Spleen (tissue), 13 donors: ENCODE measurements at places on chromosomes 2 and 18. TPM values are rescaled to one million over a fixed set of nuclear protein-coding genes. Genes with fewer than 3 reads are reported as not detected.

- no peak for DNase-seq
Measured at GRCh38 chr2:233953087-233953801, 36.1 kb downstream of the TRPM8 start.

DNA sequence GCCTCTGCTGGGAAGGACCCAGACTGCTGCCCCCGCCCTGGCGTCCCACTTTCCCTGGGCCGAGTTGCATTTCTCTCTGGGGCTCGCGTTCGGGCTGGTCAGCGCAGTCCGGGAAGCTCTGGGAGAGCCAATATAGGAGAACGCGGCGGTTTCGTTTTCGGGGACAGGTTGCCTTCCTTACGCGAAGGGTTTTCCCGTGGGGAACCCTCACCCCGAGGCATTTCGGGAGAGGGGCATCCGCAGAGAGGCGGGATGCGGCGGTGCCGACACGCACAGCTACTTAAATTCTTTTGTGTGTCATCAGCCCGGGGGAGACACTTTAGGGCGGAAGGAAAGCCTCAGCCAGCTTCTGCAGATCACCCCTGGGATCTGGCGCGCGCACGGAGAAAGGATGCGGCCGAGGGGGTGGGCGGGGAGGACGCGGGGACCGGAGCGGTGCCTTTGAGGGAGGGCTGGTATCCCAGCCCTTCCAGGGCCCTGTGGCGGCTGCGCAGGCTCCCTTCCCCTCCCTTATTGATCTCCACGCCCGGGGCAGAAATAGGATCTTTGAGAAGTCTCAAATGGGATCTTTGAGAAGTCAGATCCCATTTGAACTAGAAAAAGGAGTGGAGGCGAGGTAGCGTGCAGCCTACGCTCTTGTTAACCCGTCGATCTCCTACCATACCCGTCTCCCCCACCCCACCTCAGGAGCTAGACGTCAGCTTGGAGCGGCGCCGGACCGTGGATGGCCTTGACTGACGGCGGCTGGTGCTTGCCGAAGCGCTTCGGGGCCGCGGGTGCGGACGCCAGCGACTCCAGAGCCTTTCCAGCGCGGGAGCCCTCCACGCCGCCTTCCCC, 1.2 kb downstream of the GATA6 start:
- peak; percentile 80 for DNase-seq

DNA sequence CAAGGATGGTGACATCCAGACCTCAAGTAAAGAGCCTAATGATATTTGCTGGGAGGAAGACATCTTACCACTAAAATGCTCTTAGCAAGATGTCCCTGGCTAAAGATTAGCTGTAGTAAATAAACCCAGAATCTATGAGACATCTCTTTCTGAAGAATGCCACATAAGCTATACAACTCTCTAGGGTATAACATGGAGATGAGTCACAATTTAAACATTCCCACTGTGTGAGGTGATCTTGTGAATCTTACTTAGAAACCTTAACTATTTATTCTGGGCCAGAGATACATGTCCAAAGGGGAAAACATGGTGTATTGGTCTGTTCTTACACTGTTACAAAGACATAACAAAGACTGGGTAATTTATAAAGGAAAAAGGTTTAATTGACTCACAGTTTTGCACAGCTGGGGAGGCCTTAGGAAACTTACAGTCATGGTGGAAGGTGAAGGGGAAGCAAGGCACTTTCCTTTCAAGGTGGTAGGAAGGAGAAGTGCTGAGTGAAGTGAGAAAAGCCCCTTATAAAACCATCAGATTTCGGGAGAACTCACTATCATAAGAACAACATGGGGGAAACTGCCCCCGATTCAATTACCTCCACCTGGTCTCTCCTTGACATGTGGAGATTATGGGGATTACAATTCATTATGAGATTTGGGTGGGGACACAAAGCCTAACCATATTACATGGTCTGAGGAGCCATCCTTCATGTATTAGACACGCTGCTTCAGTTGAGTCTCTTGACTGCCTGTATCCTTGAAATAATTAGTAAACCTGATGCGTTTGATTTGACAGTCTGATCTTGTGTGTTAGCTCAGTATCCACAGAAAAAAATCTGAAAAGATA, 17.1 kb downstream of the KRCC1 start:
- DNase-seq: no peak

- DNase-seq: no peak
Measured at GRCh38 chr2:196606516-196606915, 33.0 kb upstream of the CCDC150 start.

- DNase-seq: no peak
Measured at GRCh38 chr2:38185012-38185491, 109.1 kb upstream of the CYP1B1 start.

- no peak for DNase-seq
Measured at GRCh38 chr2:46303822-46304221, 6.6 kb downstream of the EPAS1 start.

GRCh38 chr2:104841744-104842143, 12.2 kb upstream of the POU3F3 start:
- DNase-seq: no peak

DNA sequence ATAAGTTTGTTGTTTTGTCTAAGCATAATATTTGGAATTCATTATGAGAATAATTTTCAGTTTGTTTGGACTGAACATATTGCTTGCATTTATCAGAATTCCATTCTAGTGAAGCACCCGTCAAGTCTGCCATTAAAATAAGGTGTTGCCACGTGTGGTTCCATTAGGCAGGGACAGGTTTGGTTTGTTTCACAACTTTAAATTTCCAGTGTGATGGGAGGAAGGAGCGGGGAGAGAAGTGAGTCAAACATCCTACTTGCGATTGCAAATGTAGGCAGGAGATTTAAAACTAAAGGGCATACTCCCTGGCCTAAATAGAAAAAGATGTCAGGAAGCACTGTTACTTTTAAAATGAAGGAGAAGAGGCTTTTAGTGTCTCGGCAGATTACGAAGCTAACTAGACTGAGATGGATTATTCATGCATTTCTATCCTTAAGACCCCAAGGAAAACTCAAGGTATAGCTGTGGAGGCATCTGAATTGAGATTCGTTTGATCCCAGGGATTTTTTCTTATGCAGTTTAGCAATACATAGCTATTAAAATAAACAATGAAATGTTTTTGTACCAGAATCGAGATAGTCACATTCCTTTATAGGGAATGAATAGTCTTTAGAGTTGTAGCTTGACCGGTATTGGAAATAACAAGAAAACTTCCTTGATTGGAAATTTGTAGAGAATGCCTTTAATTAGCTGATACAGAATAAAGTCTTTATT, 19.8 kb downstream of the GRHL1 start:
- no peak for DNase-seq

DNA sequence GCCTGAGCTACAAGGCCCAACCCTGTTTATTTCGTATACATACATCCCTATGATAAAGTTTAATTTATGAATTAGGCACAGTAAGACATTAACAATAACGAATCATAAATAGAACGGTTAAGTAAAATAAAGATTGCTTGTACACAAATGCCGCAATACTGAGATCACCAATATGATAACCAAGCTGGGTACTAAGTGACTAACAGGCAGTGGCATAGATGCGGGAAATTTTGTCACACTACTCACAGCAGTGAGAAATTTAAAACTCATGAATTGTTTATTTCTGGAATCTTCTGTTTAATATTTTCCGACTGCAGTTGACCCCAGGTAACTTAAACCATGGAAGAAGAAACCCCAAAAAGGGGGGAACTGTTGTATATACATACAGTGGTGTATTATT, 33.4 kb downstream of the NEURL3 start:
- DNase-seq: no peak

GRCh38 chr18:45303026-45303425, 312.2 kb upstream of the SLC14A2 start:
- no peak for DNase-seq

- DNase-seq: no peak
Measured at GRCh38 chr2:208311321-208311720, 45.3 kb downstream of the PIKFYVE start.

DNA sequence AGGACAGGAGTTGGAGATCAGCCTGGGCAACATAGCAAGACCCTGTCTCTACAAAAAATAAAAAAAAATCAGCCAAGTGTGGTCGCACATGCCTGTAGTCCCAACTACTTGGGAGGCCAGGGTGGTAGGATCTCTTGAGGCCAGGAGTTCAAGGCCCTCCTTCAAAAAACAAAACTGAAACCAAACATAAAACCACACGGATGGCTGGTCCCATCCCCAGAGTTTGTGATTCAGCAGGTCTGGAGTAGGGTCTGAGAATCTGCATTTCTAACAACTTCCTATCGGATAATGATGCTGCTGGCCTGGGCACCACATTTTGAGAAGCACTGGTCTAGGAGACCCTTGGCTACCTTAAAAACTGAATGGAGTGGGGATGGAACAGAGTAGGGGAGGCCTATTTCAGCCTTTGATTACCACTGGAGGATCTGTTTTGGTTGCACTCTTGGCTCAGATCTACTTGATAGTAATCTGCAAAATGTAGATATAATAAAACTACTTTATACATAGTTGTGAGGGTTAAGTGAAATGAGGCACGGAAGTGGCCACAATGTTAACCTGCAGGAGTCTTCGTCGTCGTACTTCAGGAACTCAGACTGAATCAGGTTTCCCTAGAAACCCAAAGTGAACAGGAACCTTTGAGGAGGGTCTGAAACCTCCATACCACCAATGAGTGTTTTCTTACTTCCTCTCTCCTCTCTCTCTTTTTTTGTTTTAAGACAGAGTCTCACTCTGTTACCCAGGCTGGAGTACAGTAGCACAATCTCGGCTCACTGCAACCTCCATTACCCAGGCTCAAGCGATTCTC, 25.5 kb upstream of the NFE2L2 start:
- DNase-seq: no peak

GRCh38 chr2:83115606-83116005, 1343.5 kb downstream of the SUCLG1 start:
- DNase-seq: no peak

- DNase-seq: no peak
Measured at GRCh38 chr2:17672583-17673317, 80.9 kb downstream of the SMC6 start.

DNA sequence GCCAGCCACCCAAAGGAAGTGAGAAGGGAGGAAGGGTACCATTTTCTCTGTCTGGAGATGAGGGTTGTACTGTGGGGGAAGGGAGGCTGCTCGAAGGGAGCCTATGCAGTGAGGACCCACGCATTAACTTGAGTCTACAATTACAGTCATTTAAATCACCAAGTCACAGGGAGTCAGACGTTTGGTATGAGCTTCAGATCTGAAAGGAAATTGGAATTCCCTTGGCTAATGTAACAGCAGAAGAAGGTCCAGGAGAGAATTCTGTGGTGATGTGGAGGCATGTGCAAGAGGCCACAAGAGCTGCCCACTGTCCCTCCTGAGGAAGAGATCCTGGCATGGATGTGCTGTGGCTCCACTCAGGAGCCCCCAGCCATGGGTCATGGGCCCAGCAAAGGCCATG, 22.5 kb downstream of the DAPL1 start:
- DNase-seq: no peak

DNA sequence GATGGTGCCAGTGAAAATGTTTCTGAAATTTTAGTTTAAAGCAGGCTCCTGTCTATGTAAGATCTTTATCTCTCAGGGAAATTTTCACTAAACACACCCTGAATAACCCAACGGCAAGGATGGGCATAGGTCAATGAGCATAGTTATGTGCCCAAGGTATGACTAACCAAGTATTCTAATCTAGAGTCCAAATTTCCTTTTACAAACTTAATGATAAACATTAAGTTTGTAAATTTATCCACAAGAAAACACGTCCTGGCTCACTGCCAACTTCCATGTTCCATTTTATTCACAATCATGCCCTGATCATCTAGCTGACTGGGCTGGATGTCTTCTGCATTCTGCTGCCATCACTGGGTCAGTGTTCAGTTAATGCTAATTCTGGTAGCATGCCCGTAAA, 151.2 kb downstream of the SRBD1 start:
- no peak for DNase-seq

GRCh38 chr18:56869189-56869777, 218.1 kb downstream of the WDR7 start:
- no peak for DNase-seq

- no peak for DNase-seq
Measured at GRCh38 chr18:54260396-54261072, 8.8 kb upstream of the POLI start.

GRCh38 chr18:76136701-76137100, 358.3 kb downstream of the ZNF516 start:
- DNase-seq: no peak

GRCh38 chr2:187252063-187252462, 196.0 kb downstream of the CALCRL start:
- no peak for DNase-seq

The NEU2 gene
- not detected for total RNA-seq

The MCEE gene
- 16.3 TPM for total RNA-seq

The AQP12B gene
- total RNA-seq: not detected

The DYSF gene
- 287 TPM for total RNA-seq

The KLHL30 gene
- not detected for total RNA-seq

The IL36RN gene
- total RNA-seq: not detected

The GALNT3 gene
- 33.5 TPM for total RNA-seq

The TFPI gene
- total RNA-seq: 57.4 TPM

The SCLY gene
- total RNA-seq: 14.1 TPM

The C2orf78 gene
- total RNA-seq: not detected

The CCDC68 gene
- 25.3 TPM for total RNA-seq

The G6PC2 gene
- total RNA-seq: not detected

The CEP68 gene
- total RNA-seq: 22.2 TPM

The ASB18 gene
- not detected for total RNA-seq

The CDH19 gene
- 6.4 TPM for total RNA-seq
